Globus pallidus (tissue), 1 donor: ENCODE measurements at places on chromosomes 12 and 14.

- DNase-seq: no peak
Measured at GRCh38 chr12:24955389-24955788, 6.5 kb upstream of the BCAT1 start.

- DNase-seq: no peak
Measured at GRCh38 chr12:88895634-88896033, 315.4 kb upstream of the KITLG start.

DNA sequence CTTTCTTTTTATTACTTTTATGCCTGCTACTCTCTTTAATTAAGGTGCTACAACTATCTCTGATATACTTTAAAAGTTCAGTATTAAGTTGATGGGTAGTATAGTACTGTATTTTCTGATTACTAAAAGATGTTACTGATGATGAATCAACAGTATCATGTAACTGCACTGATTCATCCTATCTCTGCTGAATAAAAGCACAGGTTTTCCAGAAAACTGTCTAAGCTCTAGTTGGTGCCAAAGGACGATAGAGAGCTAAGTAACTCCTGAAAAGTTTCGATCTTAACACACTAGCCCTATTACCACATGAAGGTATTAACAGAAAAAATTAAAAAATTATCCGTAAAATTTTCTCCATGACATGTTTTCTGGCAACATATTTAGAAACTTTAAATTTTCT, 2.1 kb downstream of the SCAF11 start:
- DNase-seq: no peak

GRCh38 chr14:88164906-88165534, 158.0 kb downstream of the KCNK10 start:
- DNase-seq: no peak

- peak; percentile 35 for DNase-seq
Measured at GRCh38 chr14:93219103-93219726, 12.2 kb downstream of the UBR7 start.

DNA sequence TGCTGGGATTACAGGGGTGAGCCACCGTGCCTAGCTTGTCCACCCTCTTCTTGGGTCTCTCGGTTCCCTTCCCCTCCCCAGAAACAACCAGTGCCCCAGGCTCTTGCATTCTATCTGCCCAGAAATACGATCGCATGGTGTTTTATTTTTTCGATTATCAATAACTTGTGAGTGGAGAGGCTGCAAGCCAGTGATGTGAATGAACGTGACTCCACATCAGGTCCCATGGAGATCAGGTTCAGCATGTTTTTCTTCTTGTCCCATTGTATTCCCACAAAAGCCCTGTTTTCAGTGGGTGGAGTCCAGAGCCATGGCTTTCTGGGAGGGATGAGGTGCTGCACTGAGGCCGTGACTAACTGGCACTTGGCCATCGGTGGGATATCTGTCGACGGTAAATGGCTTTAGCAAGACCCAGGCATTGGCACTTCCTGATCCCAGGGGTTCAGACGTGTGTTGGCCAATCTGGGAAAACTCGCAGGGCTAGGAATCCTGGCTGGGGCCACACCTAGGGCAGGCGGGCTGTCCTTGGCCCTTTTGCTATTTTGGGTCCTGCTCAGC, 12.7 kb upstream of the HNF1A start:
- no peak for DNase-seq

DNA sequence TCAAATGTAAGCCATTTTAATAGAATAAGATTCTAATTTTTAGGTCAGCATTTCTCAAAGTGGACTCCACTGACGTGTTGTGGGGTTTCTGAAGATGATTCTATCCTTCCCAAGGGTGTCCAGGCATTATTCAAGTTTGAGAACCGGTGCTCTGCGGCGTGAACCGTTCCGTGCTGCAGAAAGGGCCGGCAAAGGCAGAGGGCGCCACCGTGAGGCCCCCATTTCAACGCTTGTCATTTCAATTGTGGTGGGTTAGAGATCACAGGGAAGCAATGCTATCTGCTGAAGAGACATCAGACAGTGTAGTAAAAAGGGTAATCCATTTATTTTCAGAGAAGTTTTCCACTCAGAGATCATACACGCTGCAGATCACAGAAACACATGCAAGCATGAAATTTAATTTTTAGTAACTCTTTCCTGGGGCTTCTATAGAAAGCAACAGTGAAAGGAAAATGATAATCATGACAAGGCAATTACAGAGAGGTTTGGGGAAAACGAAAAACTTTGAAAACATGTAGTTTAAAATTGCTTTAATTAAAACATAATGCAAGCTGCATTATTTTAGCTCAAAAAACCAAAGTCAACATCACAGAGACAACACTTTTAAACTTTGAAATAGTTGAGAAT, 201.7 kb downstream of the EXOC5 start:
- DNase-seq: peak; percentile 20

DNA sequence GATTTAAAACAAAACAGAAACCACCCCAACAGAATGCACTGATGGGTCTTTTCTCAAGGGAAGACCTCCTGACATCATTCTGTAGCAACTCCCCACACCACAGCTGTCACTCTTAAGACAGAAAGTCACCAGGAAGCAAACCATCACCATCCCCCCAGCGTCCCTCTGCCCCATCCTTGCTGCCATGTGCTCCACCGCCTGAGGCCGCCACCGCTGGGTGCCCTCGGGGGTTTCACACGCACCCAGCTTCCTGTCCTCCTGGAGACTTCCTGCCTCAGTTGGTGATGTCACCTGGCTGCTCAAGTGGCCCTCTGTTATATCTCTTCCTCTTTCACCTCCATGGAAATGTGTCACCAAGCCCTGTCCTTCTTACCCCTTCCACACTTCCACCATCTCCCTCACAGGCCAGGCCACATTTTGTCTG, 71.4 kb upstream of the GPR68 start:
- DNase-seq: no peak
